Left kidney (tissue), 8 donors: ENCODE measurements at places on chromosomes 3 and 15. TPM values are rescaled to one million over a fixed set of nuclear protein-coding genes. Genes with fewer than 3 reads are reported as not detected.

Gene COL7A1
- polyA plus RNA-seq: 21.6 TPM

Gene UBAP1L
- polyA plus RNA-seq: 6.9 TPM

Gene CPEB1
- 2.2 TPM for polyA plus RNA-seq

Gene C3orf70
- 9.9 TPM for polyA plus RNA-seq

Gene CASR
- 24.9 TPM for polyA plus RNA-seq

Gene PLSCR4
- 18.3 TPM for polyA plus RNA-seq

Gene GABRA5
- 0.38 TPM for polyA plus RNA-seq

Gene ADAMTS9
- 174 TPM for polyA plus RNA-seq

Gene XYLB
- polyA plus RNA-seq: 16.1 TPM

Gene TRPM1
- 0.07 TPM for polyA plus RNA-seq

GRCh38 chr3:184645336-184645735, 66.5 kb downstream of the MAGEF1 start:
- no peak for DNase-seq

DNA sequence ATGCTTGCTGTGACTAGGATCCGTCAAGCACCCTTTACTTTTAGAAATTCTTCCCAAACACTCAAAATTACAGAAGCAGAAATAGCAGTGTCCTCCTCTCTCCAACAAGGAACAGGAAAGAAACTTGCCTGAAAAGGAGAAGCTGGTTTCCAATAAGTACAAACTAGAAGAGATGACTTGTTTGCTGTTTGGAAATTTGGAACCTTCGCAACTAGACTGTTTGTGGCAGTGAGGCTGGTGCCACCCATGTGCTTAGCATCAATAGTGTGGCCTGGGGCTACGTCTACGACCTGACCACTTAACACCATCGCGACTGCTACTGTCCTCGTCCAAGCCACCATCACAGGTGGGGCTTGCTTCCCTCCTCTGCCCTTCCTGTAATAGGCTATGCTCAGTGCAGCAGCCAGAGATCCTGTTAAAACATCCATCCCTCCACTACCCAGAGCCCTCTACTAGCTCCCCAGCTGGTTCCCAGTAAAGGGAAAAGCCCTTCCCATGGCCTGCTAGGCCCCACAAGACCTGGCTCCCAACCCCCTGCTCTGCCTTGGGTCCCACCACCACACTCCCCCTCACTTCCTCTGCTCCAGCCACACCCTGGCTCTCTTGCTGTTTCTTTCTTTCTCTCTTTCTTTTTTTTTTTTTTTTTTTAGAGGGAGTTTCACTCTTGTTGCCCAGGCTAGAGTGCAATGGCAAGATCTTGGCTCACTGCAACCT, 52.6 kb upstream of the CCR2 start:
- no peak for DNase-seq

- DNase-seq: no peak
Measured at GRCh38 chr3:73547427-73548248, 77.1 kb downstream of the PDZRN3 start.

DNA sequence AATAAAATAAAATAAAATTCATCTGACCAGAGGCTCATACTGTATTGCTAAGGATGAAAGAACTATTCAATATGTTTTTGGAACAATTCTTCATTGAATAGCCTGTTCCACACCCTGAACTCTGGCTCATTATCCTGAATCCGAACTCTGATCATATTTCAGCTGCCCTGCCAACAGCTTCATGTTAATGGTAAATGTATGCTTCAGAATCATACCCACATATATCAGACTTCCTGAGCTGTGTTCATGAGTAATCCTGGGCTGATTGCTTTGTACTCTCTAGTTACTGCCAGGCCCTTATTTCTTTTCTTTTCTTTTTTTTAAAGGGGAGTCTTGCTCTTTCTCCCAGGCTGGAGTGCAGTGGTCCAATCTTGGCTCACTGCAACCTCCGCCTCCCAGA, 11.8 kb downstream of the INO80 start:
- DNase-seq: no peak

- no peak for DNase-seq
Measured at GRCh38 chr15:41561777-41562145, 2.7 kb downstream of the TYRO3 start.

DNA sequence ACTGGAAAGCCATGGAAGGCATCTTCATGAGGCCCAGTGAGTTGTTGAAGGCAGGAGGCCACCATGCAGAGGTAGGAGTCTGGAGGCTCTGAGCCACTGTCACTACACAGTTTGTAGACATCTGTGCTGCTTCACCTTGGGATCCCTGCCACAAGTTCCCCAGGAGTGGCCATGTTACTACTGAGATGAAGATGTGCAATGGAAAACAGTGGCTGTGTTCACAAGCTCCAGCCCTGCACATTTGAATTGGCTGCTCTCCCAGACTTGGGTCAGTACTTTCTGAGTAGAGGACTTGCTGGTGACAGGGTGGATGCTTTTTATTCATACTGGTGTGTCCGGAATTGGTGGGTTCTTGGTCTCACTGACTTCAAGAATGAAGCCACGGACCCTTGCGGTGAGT, 86.9 kb upstream of the C15orf39 start:
- DNase-seq: no peak

- no peak for DNase-seq
Measured at GRCh38 chr3:49410066-49410845, 1.5 kb downstream of the RHOA start.

GRCh38 chr3:46422617-46423016, 15.6 kb downstream of the CCRL2 start:
- DNase-seq: no peak

DNA sequence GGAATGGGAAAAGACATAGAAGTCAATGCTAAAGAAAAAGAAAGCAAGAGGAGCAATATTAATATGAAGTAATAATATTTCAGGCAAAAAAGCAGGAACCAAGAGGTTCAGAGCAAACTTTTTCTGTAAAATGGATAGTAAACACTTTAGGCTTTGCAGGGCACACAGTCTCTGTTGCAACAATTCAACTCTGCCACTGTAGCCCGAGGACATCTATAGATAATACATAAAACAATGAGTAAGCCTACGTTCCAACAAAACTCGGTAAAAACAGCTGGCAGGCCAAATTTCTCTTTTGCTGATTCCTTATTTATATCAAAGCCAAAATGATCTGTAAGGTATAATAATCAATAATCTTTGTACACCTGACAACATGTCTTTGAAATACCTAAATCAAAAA, 56.8 kb downstream of the SMAD6 start:
- no peak for DNase-seq

DNA sequence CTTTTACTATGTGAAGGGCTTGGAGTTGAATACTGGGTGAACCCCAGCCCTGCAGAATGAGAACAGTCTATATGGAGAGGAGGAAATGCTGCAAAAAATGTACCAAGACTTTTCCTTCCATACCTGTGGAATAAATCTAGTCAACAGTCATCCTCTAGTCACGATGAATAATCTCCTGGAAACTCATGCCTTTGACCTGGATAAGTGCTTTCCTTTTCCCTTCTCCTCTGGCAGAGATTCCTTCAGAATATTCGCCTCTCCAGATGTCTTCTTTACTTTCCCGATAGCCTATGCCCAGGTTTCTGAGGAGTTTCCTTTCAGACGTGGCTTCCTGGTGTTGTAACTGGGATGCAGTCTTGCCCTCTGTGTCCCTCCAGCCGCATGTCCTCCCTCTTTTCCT, 28.1 kb downstream of the CCNL1 start:
- DNase-seq: no peak

DNA sequence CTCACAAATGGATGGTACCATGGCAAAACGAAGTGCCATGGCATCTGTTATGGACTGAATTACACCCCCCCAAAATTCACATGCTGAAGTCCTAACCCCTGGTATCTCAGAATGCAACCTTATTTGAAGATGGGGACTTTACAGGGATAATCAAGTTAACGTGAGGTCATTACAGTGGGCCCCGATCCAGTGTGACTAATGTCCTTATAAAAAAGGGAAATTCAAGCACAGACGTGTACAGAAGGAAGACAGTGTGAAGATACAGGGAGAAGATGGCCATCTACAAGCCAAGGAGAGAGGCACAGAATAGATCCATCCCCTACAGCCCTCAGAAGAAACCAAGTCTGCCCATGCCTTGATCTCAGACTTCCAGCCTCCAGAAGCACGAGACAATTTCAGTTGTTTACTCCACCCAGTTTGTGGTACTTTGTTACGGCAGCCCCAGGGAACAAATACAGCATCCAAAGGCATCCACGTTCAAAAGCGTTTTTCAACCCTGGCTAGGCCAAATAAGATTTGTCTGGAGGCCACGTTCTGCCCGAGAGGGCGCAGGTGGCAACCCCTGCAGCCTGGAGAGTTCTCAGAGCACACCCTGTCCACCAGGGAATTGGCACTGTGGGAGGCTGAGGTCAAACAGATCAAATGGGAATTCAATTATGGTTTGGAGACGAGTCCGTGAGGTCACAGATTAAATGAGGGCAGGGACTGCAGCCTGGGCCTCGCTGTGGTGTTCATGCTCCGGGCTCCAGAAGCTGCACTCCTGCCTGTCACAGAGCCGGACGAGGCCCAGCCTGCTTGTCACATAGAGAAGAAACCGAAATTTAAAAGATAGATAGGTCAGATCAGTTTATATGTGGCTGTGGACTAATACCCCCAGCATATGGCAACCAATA, 494.8 kb downstream of the SHQ1 start:
- DNase-seq: no peak

DNA sequence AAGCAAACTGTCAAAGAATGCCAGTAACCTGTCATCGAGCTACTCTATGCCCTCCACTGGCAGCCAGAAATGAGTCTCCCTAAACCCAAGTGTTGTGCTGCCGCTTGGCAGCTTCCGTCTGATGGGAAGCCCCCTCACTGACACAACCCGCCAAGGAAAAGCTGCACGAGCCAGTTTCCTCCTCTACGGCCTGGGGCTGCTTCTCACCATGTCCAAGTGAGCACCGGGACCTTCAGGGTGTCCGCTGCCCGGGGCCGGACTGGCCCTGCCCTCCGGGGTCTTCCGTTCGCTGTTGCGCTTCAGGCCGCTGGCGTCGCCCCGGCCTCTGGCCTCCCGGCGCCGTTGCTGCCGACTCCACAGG, 490 bp downstream of the TOMM70 start:
- no peak for DNase-seq

DNA sequence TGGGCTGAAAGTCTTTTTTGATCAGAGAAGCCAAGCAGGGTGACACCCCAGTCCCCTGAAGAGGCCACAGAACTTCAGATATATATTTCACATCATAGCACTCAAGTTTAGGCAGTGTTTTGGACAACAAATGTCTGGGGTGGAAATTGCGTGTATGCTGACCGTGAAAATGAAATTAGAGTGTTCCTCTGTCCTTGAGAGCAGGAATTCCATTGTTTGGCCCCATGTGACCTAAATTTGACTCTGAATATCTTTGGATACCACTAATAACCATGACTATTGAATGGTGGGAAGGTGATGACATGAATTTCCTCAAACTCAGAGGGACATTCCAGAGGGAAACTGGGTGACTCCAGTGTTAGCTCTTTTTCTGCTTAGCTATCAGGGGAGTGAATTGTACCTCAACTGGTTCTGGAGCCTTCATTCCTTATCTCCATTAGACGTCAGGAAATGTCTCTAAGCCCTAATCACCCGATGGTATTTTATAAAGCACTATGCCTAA, 263.5 kb upstream of the RASGRP1 start:
- DNase-seq: no peak

DNA sequence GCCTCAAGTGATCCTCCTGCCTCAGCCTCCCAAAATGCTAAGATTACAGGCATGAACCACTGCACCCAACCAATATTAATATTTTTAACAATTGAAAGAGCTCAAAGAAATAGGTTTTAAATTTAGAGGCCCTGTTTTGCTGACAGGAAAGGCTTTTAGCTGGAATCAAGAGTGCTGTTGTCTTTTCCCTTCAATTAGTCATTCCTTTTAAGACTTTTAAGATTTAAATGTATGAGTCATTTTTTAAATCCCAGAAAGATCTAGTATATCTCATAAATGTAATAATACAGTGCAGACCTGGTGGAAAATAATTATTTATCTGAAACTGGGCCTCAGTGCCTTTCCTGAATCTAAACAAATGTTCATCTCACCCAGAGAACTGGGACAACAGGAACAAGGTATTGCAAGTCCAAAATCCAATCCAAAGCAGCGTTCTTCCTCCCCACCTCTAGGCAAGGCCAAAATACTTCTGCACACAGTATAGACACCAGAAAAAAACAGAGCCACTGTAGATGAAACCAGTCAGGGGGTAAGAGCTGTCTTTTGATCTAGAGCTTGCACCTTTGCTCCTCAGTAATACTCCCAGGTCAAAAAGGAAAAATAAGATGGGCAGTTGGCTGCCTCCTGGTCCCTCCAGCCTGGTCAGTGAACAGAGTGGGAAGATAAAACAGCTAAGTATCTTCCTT, 14.4 kb downstream of the AGTR1 start:
- DNase-seq: no peak

- no peak for DNase-seq
Measured at GRCh38 chr15:89164712-89165211, 56.6 kb downstream of the RLBP1 start.

DNA sequence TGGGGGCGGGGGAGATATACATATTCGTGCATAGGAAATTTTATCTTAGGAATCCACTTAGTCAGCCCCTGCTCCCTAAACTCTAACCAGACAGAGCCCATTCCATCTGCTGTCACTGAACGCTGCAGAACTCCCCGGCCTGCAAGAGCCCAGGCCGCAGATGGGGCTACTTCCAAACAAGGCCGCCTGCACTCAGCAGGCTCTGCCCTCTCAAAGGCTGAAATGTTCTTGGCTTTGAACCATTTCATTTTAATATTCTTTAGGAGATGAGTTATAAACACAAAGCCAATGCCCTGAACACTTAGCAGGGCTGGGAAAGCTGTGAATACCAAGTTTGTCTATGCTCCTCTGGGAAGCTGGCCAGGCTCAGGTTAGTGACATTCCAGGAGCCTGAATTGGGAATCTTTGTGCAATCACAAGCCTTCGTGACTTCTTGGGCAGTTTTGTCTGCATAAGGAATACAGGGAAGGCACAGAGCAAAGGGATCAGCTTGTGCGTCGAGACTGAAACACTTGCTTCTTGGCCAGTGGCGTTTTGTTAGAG, 65.0 kb downstream of the SYNM start:
- no peak for DNase-seq

- DNase-seq: no peak
Measured at GRCh38 chr3:10528046-10528445, 22.7 kb upstream of the ATP2B2 start.

GRCh38 chr3:57583544-57583943, 13.6 kb downstream of the ARF4 start:
- DNase-seq: no peak

- no peak for DNase-seq
Measured at GRCh38 chr3:161107311-161107710, 2.2 kb upstream of the B3GALNT1 start.

- DNase-seq: no peak
Measured at GRCh38 chr3:99084156-99084555, 182.7 kb upstream of the DCBLD2 start.

DNA sequence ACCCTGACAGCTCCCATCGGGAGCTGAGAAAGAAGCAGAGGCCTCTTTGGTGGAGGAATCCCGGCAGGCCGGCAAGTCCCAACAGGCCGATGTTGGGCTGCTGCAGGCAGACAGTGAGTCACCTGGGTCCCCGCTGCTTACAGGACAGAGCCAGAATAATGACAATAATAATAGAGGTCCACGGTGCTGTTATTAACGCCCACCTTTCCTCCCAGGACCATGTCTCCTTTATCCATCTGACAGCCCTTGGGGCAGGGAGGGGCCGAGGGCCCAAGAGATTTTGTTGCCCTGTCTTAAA, 29.3 kb upstream of the MAGEF1 start:
- DNase-seq: no peak
